ENCODE measurements at places on chromosomes 6 and 20.

DNA sequence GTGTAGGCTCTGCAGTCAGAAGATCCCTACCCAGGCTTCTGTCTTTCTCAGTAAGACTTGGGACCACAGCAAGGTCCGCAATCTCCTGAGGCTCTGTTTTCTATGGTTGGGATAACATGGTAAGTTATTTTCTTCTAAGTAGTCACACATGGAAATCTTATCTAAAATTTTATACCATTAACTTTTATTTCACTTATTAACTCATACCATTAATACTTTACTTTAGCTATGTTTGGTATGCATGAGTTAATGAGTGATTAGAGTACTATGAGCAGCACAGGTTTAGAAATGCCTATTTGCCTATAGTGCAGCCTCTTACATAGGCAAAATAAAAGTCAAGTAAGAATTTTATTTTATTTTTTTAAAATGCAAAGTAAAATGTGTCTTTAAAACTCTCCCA is 27.2 kb downstream of the GINM1 start:
- H3K4me3 ChIP-seq = no peak overlapping the region
- H3K27me3 ChIP-seq = no peaks in the 10 kb centered on the region
- no peak overlapping the region for H3K27ac ChIP-seq
- no peaks in the 10 kb centered on the region for H3K4me1 ChIP-seq
- no peak for DNase-seq
- peaks cover 10% of the 10 kb centered on the region for H3K36me3 ChIP-seq

DNA sequence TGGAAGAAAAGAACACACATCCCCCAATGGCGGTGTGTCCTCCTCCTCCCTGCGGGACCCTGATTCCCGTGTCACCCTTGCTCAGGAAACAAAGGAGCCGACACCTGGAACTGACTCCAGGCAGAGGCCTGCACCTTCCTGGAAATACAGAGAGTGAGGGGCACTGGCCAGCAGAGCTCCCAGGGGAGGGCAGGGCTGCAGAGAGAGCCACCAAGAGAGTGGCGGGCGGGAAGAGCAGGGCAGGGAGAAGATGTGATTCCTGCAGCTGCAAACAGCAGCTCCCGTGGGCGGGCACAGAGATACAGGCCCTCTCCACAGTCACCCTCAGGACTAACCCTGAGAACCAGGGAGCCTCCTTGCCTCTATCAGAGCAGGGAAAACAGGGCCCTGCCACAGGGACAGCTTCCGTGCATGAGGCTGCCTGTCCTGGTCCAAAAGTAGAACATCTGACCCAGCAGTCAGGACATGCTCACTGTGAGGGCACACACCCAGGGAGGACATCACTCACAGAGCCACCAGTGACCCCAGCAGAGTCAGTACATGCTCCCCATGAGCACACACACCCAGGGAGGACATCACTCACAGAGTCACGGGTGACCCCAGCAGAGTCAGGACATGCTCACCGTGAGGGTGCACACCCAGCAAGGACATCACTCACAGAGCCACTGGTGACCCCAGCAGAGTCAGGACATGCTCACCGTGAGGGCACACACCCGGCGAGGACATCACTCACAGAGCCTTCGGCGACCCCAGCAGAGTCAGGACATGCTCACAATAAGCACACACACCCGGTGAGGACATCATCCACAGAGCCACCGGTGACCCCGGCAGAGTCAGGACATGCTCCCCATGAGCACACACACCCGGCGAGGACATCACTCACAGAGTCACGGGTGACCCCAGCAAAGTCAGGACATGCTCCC is 193.1 kb downstream of the DLL1 start:
- no peak overlapping the region for H3K27ac ChIP-seq
- H3K4me1 ChIP-seq = no peaks in the 10 kb centered on the region
- H3K4me3 ChIP-seq = no peak overlapping the region
- H3K27me3 ChIP-seq = peaks cover 4% of the 10 kb centered on the region
- peaks cover 21% of the 10 kb centered on the region for H3K36me3 ChIP-seq

DNA sequence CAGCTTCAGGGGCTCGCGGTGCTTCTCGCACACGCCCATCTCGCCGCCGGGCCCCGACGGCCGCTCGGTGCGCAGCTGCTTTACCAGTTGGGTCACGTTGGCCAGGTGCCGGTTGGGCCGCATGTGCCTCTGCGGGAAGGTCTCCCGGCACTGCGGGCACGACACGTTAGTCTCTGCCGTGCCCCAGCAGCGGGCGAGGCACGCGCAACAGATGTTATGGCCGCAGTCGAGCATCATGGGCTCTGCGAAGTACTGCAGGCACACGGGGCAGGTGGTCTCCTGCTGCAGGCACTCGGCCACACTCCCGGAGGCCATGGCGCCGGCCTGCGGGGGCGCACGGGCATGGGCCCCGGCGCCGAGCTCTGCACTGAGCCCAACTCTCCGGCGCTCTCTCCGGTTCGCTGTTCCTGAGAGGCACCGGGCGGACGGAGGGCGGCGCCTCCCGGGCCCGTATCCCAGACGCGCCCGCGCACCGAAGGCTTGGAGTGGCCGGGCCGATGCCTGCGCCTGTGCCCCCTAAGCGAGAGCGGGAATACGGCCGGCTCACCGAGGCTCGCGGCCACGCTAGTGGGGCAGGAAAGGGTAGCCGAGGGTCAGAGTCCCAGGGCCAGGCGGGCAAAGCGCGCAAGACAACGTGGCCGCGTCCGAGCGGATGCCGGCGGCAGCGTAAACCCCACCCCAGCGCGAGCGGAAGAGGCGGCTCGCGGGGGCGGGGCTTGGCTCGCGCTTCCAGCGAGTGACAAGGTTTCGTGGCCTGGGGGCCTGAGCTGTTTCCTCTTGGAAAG is at the start of gene TRIM27:
Gene TRIM27 (minus strand): TSS at position 668 of the 785 bp plus-strand sequence. CDS start 353 bp downstream, at position 315.
- H3K36me3 ChIP-seq = peaks cover 26% of the 10 kb centered on the region
- H3K27ac ChIP-seq = peak within 1 kb of the TSS; percentile 88
- H3K27me3 ChIP-seq = no peaks in the 10 kb centered on the region
- H3K4me3 ChIP-seq = peak within 1 kb of the TSS; percentile 93

DNA sequence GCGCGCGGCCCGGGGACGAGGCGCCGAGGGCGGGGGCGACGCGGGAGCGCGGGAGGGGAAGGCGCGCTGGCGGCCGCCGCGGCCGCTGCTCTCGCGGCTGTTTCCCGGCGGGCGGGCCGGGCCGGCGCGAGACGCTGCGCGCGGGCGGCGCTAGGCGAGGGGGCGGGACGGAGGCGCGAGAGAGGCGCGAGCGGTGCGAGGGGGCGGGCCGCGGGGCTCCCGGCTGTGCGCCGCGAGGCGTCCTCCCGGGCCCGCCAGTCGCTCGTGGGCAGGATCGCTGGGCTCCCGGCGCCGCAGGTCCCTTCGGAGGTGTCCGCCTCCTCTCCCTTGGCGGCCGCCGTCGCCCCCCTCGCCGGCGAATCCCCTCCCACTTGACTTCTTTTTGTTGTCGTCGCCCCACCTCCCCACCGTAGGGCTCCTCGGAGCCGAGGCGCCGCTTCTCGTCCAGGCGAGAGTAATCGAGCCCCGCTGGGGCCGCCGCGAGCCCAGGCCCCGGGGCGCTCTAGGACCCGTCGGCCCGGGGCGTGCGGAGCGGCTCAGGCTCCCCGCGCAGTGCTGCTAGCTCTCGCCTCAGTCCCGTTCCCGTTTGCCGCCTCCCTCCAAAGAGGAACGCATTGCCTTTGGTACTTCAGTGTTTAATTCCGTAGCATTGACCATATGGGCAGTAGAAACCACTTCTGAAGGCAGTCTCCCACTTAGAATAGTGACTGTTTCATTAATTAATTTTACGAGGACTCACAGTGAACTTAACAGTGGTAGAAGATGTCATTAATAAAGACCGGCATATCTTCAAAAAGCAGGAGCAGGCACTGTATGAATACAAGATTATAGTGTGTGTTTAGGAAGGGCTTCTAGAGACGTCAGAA is at the start of gene RANBP9:
Gene RANBP9 (minus strand): TSS at position 103 of the 866 bp plus-strand sequence. CDS start 330 bp downstream, outside the sequence.
- peaks cover 31% of the 10 kb centered on the region for H3K4me1 ChIP-seq
- H3K27ac ChIP-seq = peak within 1 kb of the TSS; percentile 98
- DNase-seq = peak; percentile 75
- H3K36me3 ChIP-seq = peaks cover 5% of the 10 kb centered on the region

GRCh38 chr20:48277266-48277665 is 492.0 kb upstream of the SULF2 start:
- no peak overlapping the region for H3K27ac ChIP-seq
- no peaks in the 10 kb centered on the region for H3K4me1 ChIP-seq
- peaks cover 5% of the 10 kb centered on the region for H3K27me3 ChIP-seq
- no peak overlapping the region for H3K4me3 ChIP-seq
- DNase-seq = no peak

DNA sequence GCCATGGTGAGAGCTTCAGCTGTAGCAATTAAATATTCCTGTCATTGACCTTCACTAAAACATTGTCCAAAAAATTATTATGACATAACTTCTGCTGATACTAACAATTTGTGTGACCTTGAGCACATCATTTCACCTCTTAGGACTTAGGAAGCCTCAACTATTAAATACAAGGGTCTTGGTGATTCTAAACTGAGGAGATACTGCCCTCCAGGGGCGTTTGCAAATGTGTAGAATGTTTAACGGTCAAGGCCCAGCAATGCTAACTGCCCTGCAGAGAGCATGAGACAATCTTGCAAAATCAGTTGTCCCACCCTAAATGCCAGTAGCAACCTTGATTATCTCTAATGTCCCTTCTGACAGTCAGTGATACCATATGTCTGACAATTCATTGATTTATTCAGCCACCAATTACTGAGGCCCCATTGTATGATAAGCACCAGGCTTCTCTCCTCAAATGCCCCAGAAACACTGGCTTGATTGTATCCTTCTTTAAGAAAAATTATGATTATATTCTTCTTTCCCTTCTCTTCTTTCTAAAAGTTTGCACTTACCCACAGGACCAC is 284.1 kb upstream of the PLN start:
- peaks cover 4% of the 10 kb centered on the region for H3K27me3 ChIP-seq
- no peak overlapping the region for H3K4me3 ChIP-seq
- H3K27ac ChIP-seq = no peak overlapping the region
- DNase-seq = no peak
- no peaks in the 10 kb centered on the region for H3K4me1 ChIP-seq

DNA sequence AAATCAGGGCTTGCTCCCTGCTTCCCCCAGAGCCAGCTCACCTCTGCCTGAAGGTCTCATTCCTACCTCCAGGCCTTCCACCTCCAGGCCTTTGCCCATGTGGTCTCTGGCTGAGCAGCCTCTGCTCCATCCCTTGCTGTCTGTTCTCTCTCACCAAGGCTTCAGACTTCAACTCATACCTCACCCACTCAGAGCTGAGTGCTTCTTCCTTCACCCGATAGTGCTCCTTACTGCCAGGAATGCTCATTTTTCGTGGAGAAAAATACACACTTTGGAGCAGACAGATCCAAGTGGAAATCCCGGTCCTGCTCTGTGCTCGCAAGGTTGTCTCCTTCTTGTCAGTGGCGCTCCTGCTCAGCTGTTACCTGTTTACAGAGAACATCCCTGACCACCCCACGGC is 7.0 kb upstream of the CDH22 start:
- H3K36me3 ChIP-seq = no peaks in the 10 kb centered on the region
- peaks cover 65% of the 10 kb centered on the region for H3K27me3 ChIP-seq
- H3K4me1 ChIP-seq = no peaks in the 10 kb centered on the region

GRCh38 chr20:31664696-31665354 is 27.1 kb downstream of the COX4I2 start:
- DNase-seq = no peak
- peak overlapping the region; percentile 53 for H3K27ac ChIP-seq
- peaks cover 4% of the 10 kb centered on the region for H3K27me3 ChIP-seq
- H3K36me3 ChIP-seq = peaks cover 26% of the 10 kb centered on the region
- no peak overlapping the region for H3K4me3 ChIP-seq

DNA sequence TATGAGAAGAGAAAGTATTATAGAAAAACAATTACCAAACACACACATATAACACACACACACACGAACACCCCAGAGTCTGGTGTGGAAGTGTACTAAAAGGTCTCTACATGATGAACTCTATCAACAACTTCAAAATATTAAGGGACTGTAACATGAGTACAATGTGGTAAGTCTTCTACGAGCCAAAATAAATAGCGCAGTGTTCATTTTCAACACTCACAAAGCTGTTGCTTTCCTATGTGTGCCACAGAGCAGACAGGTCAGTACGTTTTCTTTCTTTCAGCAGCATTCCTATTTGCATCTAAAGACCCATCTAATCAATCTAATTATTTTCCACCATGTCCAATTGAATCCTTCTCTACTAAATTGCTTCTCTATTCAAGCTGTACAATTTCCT is 12.1 kb upstream of the CNKSR3 start:
- H3K36me3 ChIP-seq = no peaks in the 10 kb centered on the region
- H3K4me1 ChIP-seq = no peaks in the 10 kb centered on the region
- H3K27ac ChIP-seq = no peak overlapping the region
- no peaks in the 10 kb centered on the region for H3K27me3 ChIP-seq
- H3K4me3 ChIP-seq = no peak overlapping the region

GRCh38 chr6:159981403-159982245 is 12.7 kb downstream of the IGF2R start:
- peak overlapping the region; percentile 54 for H3K4me3 ChIP-seq
- H3K36me3 ChIP-seq = peaks cover 5% of the 10 kb centered on the region
- peaks cover 91% of the 10 kb centered on the region for H3K4me1 ChIP-seq
- H3K27ac ChIP-seq = peak overlapping the region; percentile 96
- peak; percentile 47 for DNase-seq

- H3K4me1 ChIP-seq = no peaks in the 10 kb centered on the region
- peaks cover 17% of the 10 kb centered on the region for H3K36me3 ChIP-seq
- H3K4me3 ChIP-seq = no peak overlapping the region
- DNase-seq = no peak
- H3K27ac ChIP-seq = no peak overlapping the region
These were observed 97.3 kb upstream of the UST start for GRCh38 chr6:148649454-148649963.

- H3K27me3 ChIP-seq = peaks cover 2% of the 10 kb centered on the region
- H3K4me3 ChIP-seq = no peak overlapping the region
- peaks cover 29% of the 10 kb centered on the region for H3K36me3 ChIP-seq
- H3K4me1 ChIP-seq = peaks cover 8% of the 10 kb centered on the region
- DNase-seq = no peak
- H3K27ac ChIP-seq = no peak overlapping the region
These were observed 108.6 kb downstream of the LRRC1 start for GRCh38 chr6:53903357-53903756.

- H3K27ac ChIP-seq = no peak overlapping the region
- no peak for DNase-seq
- H3K4me3 ChIP-seq = no peak overlapping the region
- H3K36me3 ChIP-seq = no peaks in the 10 kb centered on the region
- H3K4me1 ChIP-seq = no peaks in the 10 kb centered on the region
These were observed 371.1 kb upstream of the POU3F2 start for GRCh38 chr6:98463038-98464000.

DNA sequence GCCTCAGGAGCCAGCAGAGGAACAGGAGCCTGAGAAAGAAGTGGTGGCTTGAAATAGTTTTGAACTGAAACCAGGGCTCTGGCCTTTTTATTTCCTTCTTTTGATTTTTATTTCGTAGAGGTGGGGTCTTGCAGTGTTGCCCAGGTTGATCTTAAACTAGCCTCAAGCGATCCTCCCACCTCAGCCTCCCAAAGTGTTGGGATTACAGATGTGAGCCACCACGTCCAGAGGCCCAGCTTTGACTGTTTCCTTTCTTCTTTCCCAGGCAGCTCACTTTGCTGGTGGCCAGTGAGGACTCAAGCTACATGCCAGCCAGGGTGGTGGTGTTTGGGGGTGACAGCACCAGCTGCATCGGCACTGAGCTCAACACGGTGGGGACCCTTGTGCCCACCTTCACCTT is 20.5 kb downstream of the CUL9 start:
- peaks cover 17% of the 10 kb centered on the region for H3K36me3 ChIP-seq
- no peaks in the 10 kb centered on the region for H3K27me3 ChIP-seq
- DNase-seq = no peak
- no peaks in the 10 kb centered on the region for H3K4me1 ChIP-seq

Measured in HFFc6 (cell line).